Renal cortex interstitium (tissue), 15 donors: ENCODE measurements at places on chromosomes 5 and 9.

- DNase-seq: no peak
Observed at GRCh38 chr5:139298242-139298641, 4.7 kb downstream of the MATR3 start.

DNA sequence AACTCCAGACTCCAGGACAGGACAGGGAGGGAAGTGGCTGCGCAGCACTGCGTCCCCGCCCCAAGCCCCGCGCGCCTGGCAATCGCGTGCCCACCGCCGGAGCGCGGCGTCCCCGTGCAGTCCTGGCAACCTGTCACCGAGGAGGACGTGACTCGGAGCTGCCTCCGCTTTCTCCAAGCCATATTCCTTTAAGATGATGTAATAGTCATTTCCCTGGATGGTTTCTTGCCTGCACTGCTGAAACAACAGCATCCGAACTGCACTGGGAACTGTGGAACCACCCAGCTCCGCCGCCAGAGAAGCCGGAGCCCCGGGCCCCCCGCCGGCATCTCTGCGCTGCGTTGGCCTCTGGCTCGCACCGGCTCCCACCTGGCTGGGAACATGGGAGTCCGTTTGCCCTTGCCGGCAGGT is 34.5 kb downstream of the KCTD16 start:
- DNase-seq: no peak

- DNase-seq: peak; percentile 16
Observed at GRCh38 chr9:123081824-123082223, 48.4 kb downstream of the GPR21 start.

GRCh38 chr9:85258236-85258635 is 483.5 kb downstream of the AGTPBP1 start:
- DNase-seq: no peak

- DNase-seq: no peak
Observed at GRCh38 chr5:122099060-122099790, 21.2 kb upstream of the LOX start.

DNA sequence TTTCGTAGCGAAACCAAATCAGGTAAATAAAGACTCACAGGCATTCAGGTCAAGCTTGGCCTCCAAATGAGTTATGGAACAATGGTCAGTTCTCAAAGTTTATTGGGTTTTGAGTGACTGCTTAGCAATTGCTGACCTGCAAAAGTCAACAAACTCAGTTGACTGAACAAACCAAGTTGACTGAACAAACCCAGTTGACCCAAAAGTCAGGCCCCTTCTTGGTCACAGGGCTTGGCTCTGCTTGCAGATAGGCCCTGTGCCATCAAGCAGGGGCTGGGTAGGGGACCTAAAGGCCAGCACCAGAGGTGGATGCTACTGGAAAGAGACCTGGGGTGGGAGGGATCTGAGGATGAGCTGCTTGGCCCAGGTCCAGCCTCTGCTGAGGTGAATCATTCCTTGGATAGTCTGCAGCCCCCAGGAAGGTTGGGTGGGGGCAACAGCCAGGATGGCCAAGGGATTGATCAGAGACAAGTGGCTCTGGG is 64.6 kb downstream of the GADD45G start:
- no peak for DNase-seq

GRCh38 chr5:66307647-66308241 is 163.6 kb downstream of the SREK1 start:
- peak; percentile 51 for DNase-seq

DNA sequence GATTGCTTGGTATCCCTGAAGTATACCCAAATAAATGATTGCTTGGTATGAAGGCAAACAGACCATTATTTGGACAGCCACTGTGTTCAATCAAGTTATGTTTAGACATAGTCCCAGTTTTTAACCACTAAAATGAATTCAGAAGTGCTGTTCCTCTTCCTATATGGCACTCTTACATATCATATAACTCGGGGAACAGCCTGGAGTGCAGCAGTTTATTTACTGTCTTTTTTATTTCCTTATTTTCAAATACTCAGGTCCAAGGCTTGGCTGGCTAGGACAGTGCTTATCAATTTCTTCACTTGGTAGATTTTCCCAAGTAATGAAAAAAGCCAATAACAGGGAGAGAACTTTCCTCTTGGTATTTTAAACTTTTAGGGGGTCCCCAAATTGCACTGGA is 58.6 kb upstream of the CCDC112 start:
- DNase-seq: no peak

- DNase-seq: no peak
Observed at GRCh38 chr9:130311408-130312140, 46.0 kb downstream of the HMCN2 start.

- no peak for DNase-seq
Observed at GRCh38 chr5:78699552-78700153, 51.1 kb upstream of the LHFPL2 start.

DNA sequence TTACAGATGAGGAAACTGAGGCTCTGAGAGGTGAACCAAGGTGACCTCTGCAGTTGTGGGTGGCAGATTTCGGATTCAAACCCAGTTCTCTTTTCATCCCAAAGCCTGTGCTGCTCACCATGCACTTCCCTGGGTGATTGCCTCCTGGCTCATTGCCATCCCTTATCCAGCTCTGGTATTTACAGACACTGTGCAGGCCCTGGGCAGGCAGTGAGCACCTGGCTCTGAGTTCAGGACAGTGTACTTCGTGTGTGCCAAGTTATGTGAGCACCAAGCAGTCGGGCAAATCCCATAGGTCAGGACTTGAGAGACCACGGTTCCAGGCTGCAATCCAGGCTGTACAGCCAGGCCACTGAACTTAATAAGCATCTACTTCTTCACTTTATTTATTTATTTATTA is 1.4 kb downstream of the LRSAM1 start:
- no peak for DNase-seq

DNA sequence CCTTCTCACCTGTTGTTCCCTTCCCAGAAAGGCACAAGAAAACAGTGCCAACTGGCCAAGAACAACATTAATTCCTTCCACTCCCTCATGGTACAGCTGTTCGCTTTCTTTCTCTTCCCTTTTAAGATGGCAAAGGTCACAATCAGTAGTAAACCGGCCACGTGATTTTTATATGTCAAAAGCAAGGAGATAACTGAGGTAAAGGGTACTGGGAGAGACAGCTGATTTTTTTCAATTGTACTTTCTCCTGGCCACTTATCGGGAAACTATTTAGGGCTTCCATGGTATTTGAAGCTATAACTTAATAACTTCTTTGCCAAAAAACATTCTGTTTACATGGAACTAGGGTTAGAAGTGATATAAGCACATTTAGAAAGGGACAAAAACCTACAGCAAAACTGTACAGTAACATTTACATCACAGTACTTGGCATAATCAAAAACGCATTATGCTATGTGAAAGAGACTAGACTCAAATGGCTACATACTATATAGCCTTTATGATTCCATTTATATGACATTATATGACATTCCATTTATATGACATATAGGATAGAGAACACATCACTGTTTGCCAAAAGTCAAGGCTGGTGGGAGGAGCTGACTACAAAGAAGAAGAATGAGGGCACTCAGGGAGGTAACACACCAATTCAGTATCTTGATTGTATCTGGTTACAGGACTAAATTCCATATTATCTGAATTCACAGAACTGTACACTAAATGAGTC is 24.8 kb downstream of the PLPP1 start:
- no peak for DNase-seq

GRCh38 chr9:136773386-136774044 is 9.2 kb upstream of the LCN15 start:
- no peak for DNase-seq

DNA sequence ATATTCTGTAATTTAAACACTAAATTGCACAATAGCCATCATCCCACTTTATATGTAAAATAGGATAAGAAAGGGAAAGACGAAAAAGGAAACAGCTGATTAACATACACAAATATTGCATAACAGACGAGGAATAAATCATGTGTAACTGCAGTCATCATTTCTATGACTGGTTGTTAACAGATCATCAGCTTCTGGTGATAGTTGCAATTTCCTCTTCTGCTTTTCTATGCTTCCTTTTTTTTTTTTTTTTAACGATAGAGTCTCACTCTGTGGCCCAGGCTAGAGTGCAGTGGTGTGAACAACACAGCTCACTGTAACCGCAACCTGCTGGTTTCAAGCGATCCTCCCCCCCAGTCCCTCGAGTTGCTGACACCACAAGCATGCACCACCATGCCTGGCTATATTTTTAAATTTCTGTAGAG is 22.5 kb upstream of the JAKMIP2 start:
- no peak for DNase-seq

- DNase-seq: no peak
Observed at GRCh38 chr9:81211741-81212140, 477.6 kb downstream of the TLE1 start.

- DNase-seq: no peak
Observed at GRCh38 chr5:53834500-53834899, 274.1 kb downstream of the NDUFS4 start.

DNA sequence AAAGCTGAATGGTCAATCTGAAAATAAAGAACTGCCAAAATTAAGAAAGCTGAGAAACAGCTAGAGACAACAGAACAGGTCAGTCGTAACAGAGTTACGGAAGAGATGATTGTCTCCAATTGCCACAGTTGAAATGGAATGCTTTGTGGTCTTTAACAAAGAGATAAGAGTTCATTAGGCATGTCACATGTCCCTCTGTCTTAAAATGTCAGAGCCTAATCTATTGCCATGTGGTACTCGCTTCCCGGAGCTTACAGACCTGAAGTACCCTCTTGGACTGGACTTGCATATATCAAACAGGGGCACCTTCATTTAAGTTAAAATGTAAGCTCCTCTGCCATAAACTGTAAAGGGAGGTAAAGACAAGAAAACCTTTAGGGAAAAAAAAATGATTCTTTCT is 19.7 kb downstream of the TTC39B start:
- DNase-seq: no peak

GRCh38 chr9:135326141-135326540 is 153.4 kb upstream of the PPP1R26 start:
- DNase-seq: no peak

GRCh38 chr9:133122935-133123611 is 2.0 kb upstream of the RALGDS start:
- no peak for DNase-seq

DNA sequence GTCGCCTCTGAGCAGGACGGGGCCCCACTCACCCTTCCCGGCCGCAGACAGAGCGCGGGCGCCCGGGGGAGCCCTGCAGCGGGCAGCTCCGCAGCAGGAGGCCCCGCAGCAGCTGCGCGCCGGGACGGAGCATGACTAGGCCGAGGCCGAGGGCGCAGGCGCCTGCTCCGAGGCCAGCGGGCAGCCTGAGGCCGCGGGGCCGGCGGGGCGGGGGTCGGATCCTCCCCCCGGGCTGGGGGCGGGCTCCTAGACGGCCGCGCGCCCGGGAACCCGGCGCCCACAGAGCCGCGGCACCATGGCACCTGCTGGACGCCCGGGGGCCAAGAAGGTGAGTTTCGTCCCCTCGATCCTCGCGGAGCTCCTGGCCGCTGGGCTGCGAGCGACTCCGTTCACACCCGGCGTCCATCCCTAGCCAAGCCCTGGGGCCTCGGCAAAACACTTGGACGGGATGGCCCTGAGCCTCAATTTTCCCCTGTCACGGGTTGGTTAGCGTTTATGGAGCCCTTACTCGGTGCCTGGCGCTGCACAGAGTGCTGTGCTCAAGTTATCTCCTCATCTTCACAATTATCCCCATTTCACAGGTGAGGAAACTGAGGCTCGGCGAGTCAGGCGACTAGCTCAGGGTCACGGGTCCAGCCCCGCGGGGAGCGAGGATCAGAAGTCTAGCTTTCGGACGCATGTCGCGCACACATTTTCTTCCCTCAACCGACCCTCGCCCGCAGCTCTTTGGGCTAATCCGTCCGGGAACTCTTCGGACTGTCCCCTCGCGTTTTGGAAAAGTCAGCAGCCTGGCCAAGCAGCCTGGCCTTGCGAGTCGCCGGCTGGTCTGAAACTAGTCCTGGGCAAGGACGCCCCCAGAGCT is at the start of the genes BHMT2 and DMGDH:
Gene BHMT2, plus strand, starts transcription at position 280 of the 862 bp plus-strand sequence. Its CDS starts 16 bp downstream, at position 296.
Gene DMGDH, minus strand, starts transcription at position 187 of the 862 bp plus-strand sequence. Its CDS starts 54 bp downstream, at position 133.
- DNase-seq: peak; percentile 36

DNA sequence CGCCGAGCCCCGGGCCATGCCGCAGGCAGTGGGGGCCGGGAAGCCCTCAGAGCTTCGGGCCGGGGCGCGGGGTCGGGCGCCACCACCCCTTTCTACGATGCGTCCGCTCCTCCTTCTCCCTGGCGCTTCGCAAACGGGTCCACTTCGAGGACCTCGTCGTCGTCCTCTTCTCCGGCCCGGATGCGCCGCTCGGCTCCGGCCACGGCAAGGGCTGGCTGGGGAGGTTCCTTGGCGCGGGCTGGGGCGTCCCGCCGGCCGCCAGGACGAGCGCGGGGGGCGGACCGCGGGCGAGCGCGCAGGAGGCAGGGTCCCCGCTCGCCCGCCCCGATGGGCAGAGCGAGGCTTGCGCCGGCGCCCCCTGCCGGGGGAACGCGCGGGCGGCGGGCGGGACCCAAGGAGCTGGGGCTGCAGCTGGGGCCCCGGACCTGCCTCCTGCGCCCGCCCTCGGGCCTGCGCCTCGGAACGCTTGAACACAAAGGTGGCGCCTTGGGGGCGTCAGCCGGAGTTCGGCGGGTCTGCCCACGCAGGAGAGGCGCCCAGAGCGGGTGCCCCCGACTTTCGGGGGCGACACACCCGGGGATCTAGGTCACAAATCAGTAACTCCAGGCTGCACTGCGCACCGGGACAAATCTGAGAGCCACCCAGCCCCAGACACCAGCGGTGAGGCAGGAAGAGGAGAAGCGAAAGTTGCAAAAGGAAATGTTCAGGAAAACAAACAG is at the start of gene ROR2:
Gene ROR2, minus strand, starts transcription at position 283 of the 719 bp plus-strand sequence.
- no peak for DNase-seq

GRCh38 chr5:99033014-99033900 is 104.5 kb upstream of the CHD1 start:
- DNase-seq: no peak

DNA sequence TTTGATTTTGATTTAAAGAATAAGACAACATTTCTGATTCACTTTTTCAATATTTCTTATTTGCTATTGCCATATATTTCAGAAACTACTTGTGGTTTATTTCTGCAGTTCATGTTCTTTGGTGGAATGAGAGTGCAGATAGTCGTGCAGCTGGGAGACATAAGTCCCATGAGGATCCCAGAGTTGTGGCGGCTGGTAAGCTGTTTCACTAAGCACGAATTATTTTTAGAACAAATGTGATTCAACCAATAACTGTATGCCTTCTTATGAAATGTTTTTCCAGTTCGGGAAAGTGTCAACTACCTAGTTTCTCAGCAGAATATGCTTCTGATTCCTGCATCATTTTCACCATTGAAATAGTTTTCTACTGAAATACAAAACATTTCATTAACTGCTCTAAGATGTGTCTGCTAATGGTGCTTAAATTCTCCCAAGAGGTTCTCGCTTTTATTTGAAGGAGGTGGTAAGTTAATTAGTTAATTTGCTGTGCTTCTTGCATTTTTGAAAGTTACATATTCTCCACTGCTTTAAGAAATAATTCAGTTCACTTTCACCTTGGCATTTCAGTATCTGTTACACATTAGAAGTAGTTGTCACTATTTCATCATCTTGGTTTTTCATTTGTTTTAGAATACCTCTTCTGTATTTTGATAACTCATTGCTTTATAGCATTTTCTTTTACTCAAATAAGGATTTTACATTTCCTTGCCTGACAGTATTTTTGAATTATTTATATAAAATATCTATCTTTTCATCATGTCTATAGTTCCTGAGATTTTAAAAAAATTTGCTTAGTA is 9.0 kb downstream of the NIPSNAP3B start:
- no peak for DNase-seq
